ENCODE measurements at places on chromosomes 16 and 17.
A peak's percentile ranks its signal among the peaks of the same experiment; 100 is the strongest.

DNA sequence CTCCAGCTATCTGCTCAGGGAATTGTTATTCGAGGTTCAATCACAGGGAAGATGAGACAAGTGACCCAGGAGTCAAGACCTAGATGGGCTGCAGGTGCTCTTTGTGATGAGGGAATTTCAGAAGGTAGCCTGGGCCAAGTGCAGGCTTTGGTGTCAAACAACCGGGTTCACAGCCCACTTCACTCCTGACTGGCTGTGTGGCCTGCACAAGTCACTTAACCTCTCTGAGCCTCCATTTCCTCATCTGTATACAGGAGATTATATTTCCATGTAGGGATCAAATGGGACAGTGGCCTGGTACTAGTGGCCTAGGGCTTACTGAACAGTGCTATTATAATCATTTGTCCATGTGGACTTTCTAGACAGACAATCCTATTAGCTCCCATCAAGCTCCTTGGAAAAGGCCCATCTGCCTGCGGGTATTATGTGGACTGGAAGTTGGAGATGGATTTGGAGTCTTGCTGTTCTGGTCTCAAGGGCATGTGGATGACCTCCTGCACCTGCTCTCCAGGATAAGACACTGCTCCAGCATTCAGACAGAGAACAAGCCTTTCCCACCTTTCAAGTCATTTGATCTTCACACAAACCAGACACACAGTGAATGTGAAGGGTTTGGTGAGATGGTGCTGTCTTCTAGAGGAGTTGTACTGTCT lies 3.1 kb upstream of the MT1X start:
- DNase-seq: no peak

- DNase-seq: no peak
Measured at GRCh38 chr17:80942423-80943345, 49.0 kb upstream of the CHMP6 start.

GRCh38 chr16:83744441-83744981 lies 63.3 kb upstream of the HSBP1 start:
- DNase-seq: no peak

GRCh38 chr16:58028541-58029070 lies 3.1 kb downstream of the MMP15 start:
- DNase-seq: no peak

GRCh38 chr17:66313995-66314659 lies 11.7 kb downstream of the PRKCA start:
- DNase-seq: no peak

GRCh38 chr16:67028696-67029253 lies at the start of gene CBFB:
CBFB (plus strand) TSS chr16:67029149; CDS start chr16:67029408, 259 bp downstream.
- peak; percentile 97 for DNase-seq

GRCh38 chr16:17304491-17305119 lies 166.2 kb downstream of the XYLT1 start:
- DNase-seq: no peak

GRCh38 chr17:37054894-37055293 lies 106.1 kb downstream of the AATF start:
- DNase-seq: no peak

- DNase-seq: no peak
Measured at GRCh38 chr17:45253879-45254278, 8.0 kb downstream of the SPATA32 start.

DNA sequence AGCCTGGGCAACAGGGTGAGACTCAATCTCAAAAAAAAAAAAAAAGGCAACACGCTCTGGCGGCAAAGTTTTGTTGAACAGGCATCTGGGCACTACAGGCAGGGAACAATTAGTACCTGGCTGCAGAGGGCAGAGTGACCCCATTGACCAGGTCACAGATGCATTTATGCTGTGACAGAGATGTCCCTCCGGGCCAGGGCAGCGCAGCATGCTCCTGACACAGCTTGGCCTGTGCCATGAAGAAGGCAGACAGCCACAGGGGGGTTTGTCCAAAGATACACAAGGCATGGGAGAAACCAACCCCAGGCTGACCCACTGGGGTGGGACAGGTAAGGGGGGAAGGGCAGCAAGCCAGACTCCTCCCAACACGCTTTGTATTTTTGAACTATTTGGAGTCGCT lies 7.7 kb upstream of the SRRM2 start:
- no peak for DNase-seq

DNA sequence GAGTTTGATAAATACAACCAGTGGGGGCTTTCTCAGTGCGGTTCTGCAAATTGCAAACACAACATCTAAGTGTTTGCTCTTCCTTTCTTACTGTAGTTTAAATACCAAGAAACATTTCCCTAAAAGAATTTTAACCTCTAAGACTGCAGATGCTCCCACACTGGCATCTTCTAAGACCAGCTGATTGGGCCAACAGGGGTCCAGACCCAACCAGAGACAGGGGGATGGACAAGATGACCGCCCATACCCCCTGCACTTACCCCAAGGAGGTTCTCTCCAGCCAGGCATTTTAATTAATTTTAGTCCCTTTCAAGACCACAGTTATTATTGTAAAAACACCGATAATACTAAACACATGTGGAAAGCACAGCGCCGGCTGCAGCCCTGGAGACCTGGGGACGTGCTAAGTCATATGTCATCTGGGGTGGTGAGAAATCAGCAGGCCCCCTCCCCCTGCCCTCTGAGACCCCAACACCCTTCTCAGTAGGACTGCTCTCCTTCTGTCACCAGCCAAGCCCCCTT lies 242.3 kb downstream of the SOX9 start:
- DNase-seq: no peak

GRCh38 chr16:26491962-26492361 lies 574.8 kb upstream of the C16orf82 start:
- no peak for DNase-seq

GRCh38 chr17:69048634-69049033 lies 12.1 kb downstream of the ABCA9 start:
- no peak for DNase-seq

DNA sequence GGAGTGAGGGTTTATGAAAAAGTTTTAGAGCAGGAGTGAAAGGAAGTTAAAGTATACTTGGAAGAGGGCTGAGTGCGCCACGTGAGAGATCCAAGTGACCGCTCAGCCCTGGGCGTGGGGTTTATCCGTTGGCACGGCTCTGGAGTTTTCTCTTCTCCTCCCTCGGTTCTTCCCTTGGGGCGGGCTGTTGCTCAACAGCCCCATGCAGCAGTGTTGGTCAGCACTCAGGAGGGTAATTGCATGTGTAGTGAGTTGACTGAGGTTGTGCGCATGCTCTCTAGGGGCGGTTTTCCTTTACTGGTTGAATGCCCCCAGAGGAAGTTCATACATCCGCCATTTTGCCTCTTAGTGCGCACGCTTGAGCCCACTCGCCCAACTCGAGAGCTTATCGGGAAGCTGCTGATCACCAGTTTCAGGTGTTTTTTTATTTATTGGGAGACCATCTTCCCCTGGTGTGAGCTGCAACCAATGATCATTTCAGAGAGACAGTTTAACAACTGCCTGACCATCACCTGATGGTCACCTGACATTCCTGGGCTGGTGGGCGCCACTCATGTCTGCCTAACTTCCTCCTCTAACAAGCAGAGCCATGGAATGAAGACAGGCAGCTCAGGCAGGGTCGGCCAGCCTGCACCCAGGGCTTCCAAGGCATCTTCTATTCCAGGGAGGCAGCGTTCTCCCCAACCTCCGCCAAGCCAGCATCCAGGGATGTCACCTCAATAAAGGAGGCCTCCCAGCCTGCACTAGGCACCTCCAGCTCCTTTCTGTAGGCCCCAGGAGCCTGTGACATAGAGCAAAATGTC lies 41.3 kb upstream of the DNAH17 start:
- no peak for DNase-seq

DNA sequence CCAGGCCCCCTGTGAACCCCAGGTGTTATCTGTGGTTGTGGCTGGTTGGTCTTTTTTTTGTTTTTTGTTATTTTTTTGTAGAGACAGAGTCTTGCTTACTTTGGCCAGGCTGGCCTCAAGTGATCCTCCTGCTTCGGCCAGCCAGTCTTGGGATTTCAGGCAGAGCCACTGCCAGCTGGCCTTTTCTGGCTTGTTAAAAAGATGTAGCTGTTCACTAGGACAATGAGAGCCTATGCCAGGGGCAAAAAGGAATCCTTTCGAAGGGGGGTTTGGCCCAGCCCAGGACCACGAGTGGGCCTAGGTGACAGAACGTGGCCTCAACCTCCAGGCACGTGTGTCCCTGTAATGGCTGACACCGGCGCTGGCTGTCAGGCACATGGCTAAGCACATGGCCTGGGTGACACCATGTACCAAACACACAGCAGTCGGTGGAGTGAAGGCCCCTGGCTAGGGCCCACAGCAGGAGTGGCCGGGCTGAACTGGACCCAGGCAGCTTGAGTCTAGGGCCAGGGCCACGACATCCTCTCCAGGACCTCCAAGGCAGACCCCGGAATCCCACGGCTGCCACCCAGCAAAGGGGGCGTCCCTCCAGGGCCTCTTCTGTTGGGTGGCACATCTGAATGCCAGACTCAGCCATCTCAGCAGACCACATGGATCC lies 6.9 kb upstream of the SLC38A8 start:
- no peak for DNase-seq

DNA sequence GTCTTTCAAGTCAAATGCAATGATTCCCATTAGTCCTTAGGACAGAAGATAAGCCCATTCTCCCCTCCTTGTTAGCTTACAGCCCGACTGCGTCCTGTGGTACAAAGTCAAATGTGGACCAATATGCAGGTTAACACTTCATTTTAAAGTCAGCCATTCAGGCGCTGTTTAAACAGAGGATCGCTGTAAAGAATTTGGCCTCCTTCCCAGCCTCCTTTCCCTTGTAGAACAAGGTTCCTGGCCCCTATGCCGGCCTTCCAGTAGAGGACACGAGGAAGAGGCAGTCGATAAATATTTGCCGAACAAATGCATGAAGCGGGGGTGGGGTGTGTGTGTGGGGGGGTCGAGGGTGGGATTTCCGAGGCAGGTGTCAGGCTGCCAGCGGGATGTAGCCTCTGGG lies 4.3 kb downstream of the SDK2 start:
- DNase-seq: no peak

- no peak for DNase-seq
Measured at GRCh38 chr17:81615401-81615930, 21.4 kb downstream of the NPLOC4 start.

DNA sequence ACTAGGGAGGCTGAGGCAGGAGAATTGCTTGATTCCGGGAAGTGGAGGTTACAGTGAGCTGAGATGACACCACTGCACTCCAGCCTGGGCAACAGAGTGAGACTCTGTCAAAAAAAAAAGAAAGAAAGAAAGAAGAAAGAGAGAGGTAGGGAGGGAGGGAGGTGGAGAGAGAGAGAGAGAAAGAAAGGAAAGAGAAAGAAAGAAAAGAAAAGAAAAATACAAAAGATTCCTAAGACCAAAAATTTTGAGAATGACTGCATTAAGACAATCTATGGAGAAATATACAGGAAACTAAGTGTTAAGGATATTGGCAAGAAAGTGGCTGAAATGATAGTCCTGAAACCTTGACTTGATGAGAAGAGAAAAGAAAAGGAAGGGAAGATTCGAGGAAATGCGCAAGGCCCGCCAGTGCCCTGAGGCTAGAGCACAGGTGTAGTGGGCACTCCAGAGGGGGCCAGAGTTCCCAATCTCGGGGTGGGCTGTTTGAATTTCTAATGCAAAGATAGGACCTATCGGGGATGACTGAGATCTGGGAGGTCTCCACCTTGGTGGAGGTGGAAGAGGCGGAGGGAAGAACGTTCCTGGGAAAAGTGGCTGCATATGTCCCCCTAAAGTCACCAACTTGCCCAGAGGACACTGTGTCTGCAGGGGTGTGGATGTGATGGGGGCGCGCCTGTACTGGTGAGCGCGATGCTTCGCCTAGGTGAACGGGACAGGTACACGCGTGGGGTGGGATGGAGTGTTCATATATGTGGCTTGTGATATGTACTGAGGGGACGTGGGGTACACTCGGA lies 654 bp upstream of the SCNN1B start:
- no peak for DNase-seq
